OCI-M1 (cell line): ENCODE measurements at places on chromosomes 16 and 17.

DNA sequence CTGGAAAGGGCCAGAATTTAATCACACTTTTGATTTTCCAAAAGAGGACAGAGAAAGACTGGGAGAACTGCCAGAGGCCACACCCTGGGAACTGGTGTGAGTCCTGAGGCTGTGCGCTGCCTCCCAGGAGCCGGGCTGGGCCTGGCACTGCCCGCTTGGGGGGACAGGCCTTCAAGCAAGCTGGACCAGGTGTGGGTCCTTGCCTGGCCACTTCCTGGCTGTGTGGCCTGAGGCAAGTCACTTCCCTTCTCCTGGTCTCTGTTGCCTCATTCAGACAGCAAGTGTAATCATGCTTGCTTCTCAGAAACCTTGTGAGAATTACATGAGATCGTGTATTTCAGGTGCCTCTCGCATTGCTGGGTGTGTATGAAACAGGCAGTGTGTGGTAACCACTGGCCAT, 143.0 kb downstream of the SNX29 start:
- no peak for DNase-seq

- peak; percentile 4 for DNase-seq
Observed at GRCh38 chr16:27745348-27745747, 195.4 kb downstream of the KATNIP start.

- no peak for DNase-seq
Observed at GRCh38 chr17:1125788-1126145, 54.0 kb downstream of the ABR start.

GRCh38 chr17:21240369-21241055, 12.7 kb downstream of the NATD1 start:
- no peak for DNase-seq

GRCh38 chr17:3993493-3994220, 29.4 kb upstream of the ATP2A3 start:
- DNase-seq: no peak

- DNase-seq: peak; percentile 30
Observed at GRCh38 chr17:69367298-69367697, 40.4 kb upstream of the ABCA5 start.

DNA sequence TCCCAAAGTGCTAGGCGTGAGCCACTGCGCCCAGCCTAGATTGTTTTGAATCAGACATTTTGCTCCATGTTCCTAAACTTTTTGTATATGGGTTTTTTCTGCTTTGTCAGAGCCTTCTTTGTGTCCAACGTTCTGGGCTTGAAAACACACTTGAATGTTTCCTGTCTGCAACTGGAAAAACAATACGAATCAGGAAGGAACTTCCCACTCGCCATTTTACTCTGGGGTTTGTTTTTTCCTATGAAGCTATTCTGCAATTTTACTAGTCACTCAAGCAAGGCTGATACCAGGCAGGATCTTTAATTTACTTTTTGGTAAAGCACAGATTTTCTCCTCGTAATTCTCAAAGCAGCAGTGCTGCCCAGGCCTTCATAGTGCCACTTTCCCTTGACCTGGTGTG, 31.6 kb downstream of the ARHGAP17 start:
- DNase-seq: no peak

DNA sequence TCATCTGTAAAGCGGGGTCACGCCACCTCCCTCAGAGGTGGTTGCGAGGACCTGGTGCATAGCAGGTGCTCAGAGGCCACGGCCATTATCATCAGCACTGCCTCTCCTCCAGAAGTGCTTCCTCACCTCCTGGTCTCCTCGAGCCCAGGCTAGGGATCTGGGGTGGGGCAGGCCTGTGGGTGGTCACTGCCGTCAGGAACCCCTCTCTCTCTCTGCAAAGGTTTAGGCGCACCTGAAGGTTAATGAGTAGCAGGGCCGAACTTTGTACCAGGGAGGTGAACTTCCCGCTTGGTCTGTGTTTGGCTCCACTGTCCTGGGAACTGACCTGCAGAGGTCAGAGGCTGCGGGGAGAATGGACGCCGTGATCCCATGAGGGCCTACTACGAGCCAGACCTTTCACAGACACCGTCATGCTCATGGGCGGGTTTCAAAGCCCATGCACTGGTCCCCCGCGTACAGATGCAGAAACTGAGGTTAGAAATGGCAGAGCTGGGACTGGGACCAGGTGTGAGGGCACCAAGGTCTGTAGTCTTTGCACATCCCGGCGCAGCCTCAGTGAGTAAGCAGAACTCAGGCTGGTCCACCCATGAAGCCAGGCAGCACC, 13.8 kb downstream of the JUP start:
- DNase-seq: no peak

- DNase-seq: no peak
Observed at GRCh38 chr17:15929941-15930340, 15.0 kb upstream of the ADORA2B start.

DNA sequence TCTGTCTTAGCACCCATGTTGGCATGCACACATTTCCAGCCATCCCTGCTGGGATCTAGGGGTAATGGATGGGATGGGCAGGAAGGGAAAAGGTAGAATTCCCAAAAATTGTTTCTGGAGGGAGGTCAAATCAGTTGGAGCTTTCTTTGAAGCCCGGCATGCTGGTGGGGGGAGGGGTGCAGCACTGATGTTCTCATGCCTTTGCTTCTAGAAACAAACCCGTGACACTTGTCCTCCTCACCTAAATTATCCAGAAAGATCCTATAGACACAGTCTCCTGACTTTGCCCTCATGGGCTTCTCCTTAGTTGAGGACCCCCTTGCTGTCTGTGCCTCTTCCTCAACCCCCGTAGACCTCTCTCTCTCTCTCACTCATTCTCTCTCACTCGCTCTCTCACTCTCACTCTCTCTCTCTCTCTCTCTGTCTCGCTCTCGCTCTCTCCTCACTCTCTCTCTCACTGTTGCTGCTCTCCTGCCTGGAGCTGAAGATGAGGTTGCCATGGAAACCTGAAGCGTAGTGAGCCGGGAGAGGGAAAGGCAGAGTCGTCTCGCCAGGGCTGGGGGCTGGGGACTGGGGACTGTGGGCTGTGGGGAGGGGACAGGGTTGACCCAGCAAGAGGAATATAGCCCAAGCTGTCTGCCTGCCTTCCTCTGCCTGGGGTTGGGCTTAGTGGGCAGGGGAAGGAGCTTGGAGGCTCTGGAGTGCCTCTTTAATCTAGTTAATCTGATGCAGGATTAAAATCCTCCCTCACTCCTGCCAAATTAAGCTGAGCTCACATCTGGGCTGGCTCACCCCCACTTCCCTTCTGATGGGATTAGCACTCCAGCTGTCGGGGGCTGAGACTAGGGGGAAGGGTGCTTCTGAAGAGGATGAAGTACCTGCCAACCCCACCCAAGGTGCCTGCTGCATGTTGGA, 16.1 kb downstream of the LASP1 start:
- DNase-seq: no peak

- DNase-seq: peak; percentile 51
Observed at GRCh38 chr17:33966410-33967059, 288.6 kb upstream of the CCL2 start.

- no peak for DNase-seq
Observed at GRCh38 chr16:85574672-85575475, 38.2 kb upstream of the GSE1 start.

GRCh38 chr16:78609402-78610274, 510.2 kb downstream of the WWOX start:
- no peak for DNase-seq

DNA sequence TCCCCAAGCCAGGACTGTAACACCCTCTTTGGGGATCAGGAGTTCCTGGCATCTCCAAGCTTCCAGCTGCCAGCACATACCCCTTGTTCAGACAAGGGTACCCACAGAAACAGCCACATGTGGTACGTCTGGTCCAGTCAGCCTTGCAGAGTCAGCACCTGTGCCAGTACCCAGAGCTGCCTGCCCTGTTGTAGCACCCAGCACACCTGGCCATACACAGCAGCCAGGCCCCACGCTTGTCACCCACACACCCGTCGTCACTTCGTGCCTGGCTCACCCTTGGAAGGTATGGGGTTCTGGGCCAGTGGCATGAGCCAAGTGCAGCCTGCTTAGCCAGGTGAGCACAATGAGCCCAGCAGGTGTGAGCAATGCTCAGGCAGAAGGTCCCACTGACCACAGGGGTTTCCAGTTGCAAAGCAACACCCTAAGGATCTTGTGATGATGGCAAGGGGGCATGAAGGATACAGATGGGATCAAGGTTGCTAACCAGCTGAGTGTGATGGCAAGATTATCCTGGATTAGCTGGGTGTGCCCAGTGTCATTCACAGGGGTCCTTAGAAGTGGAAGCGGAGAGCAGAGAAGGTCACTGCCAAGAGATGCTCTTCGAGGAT, 202.3 kb downstream of the CPPED1 start:
- DNase-seq: no peak

- DNase-seq: peak; percentile 86
Observed at GRCh38 chr16:71961066-71962039, 38.8 kb downstream of the PKD1L3 start.

- no peak for DNase-seq
Observed at GRCh38 chr17:34113089-34113488, 142.0 kb upstream of the CCL2 start.

GRCh38 chr17:55433629-55434422, 12.2 kb upstream of the MMD start:
- no peak for DNase-seq

DNA sequence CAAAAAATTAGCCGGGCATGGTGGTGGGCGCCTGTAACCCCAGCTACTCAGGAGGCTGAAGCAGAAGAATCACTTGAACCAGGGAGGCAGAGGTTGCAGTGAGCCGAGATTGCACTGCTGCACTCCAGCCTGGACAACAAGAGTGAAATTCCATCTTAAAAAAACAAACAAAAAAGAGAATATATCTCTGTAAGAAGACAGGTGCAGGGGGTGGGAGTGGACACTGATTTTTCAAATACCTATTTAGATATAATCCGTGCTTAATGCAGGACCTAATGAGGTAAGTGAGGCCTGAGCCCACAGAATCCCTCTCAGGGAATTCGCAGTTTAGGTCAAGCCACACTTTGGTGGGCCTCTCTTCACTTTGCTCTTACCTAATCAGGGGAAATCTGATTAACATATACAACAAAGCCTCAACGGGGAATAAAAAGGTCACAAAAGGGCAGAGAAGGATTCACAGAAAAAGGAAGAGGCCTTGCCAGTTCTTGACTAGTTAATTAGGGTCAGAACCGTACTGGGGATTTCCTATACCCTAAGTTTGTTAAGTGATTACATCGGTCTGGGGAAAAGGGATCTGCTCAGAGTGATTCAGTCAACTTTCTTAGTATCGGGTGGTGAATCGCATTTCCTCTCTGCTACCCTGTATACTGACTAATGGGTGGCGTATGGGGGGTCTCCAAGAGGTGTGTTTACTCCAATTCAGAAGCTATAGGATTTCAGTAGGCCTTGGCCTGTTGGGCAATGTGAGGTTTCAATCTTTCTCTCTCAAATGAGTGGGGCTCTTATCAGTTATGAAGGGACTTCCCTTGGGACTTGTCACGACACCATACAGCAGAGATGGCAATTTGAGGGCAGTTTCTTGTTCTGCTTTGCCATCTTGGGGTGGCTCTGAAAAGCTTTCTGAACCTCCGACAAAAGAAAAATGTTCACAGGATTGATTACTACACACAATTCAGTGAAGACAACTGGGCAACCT, 1.9 kb upstream of the NFAT5 start:
- DNase-seq: peak; percentile 90

GRCh38 chr16:2819179-2819938, 2.3 kb downstream of the PRSS21 start:
- DNase-seq: no peak

GRCh38 chr17:17849147-17849820, 12.5 kb upstream of the SREBF1 start:
- DNase-seq: peak; percentile 94

DNA sequence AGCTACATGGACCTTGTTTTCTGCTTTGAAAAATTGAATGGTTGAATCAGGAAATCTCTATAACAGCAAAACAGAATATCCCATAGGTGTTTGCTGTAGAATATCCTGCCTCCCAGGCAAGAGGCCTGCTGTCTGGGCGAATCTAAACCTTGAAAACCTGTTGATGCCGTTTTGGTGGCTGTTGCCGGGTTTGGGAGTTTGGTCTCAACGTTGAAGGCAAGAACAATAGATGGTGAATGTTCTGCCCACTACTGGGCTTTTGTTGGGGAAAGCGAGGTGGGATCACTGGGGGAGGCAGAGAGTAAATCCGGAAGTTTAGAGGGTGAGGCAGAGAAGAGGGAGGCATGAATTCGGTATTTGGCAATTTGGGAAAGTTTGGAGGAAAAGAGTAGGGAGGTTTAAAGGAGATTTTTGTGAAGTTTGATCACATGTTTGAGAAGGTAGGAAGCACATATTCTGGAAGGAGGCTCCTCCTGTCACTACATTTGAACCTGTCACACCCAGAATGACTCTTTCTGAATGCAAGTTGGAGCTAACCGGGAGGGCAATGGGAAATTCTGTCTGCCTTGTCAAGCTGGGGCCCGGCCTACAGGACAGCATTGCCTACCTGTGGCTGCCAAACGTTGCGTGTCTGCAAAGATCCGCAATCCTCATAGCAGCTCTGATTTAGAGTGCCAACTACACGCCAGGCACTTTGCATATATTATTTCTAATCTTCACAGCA, 46.5 kb downstream of the GPRC5B start:
- no peak for DNase-seq

- peak; percentile 80 for DNase-seq
Observed at GRCh38 chr17:55743103-55743679, 7.7 kb upstream of the PCTP start.

DNA sequence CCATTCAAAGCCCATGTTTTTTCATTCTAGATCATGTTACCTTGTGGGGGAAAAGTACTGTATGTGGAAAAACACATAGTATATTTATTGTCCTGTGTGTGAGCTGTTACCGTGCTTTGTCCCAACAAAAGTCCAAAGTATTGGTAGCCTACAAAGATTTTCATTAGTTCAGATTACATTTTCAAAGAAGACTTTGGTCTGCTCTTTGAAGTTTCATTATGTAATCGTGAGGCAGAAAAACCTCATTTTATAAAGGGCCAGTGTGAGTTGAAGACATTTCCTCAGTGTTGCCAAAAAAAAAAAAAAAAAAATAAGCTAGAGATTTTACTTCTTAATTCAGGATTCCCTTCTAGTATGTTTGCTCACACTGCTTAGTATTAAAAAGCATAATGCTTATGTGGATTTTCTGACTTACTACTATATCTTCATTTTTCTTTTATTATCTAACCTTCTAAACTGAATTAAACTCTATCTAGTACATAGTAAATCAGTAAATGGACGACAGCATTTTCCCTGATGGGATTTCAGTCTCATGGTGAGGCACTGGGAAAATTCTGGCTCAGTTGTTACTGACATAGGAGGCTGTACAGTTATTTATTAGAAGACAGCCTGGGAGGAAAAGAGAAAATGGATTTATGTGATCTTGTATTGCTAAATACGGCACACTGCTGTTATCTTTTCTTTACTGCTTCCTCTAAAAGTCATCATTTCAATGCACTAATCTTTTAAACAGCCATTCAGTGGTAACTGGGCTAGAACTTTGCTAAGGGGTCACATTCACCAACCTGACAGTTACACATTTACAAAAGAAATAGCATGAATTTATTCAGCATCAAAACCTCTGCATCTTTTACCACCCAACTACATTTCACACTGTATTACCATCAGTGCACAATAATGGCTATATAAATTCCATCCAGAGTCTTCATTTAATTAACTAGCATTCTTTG, 100.6 kb downstream of the STXBP4 start:
- DNase-seq: peak; percentile 55

GRCh38 chr16:86497551-86498021, 12.7 kb upstream of the FOXF1 start:
- DNase-seq: no peak
